Naive thymus-derived CD8-positive, alpha-beta T cell (primary cell): ENCODE measurements at places on chromosomes 1 and 21.

GRCh38 chr1:119345398-119345797, 23.2 kb upstream of the HAO2 start:
- DNase-seq, result no peak

DNA sequence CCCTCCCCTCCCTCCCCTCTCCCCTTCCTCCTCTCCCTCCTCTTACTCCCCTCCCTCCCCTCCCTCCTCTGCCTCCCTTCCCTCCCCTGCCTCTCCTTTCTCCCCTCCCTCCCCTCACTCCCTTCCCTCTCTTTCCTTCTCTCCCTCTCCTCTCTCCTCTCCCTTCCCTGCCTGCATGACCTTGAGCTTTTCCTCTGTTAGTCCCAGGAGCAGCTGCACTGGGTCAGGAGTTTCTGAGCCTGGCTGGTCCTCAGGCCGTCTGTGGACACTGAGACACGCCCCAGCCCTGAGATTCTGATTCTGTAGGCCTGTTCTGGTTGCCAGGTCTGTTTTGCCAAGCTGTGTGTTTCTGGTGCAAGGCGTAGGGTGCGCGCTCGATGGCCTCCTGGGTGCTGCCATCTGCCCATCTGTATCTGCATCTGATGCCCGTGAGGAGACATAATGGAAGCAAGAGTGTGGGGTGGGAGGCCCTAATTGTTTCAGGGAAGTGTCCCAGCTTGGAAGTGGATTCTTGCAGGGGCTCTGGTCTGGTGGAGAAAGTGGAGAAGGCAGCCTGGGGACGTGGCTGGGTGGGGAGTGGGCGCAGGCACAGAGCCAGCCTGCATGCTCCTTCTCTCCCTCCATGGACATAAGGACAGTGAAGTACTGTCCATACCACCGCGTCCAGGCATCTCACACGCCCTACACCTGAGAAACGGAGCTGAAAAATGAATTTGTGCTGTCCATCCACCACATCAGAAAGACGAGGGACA, 97.2 kb downstream of the WDR4 start:
- DNase-seq, result no peak

- DNase-seq, result no peak
These were observed 19.1 kb upstream of the SRSF10 start for GRCh38 chr1:23999156-23999671.

DNA sequence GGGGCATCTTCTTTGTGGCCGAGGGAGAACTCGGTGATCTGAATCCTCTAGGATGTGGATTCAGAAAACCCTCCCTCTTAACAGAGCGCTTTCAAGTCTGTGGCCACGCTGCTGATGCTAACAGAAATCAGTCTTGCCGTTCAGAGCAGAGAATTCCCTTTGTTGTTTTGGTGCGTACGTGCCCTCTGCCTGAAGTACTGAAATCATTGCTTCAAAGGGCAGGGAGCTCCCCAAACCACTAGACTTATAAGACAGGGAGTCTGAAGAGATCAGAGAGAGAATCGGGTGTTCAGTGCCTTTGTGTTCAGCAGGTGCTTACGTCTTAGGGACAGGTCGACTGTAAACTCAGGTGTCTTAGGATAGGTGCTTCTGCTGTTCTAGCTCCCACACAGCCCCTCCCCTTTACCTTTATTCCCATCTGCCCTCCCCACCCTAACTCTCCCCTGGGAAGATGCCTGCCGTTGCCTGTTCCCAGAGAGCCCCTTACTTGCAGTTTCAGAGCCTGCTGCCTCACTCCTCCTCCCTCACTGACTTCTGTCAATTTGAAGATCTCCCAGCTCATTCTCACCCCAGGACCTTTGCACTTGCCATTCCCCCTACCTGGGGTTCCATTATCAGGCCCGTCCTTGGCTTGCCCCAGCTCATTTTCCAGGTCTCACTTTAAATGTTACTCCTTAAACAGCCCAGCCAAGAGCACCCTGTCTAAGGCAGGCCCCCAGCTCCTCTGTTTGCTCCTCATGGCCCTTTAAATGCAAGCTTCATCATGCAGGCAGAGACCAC, 143.0 kb downstream of the CAMTA1 start:
- no peak for DNase-seq

GRCh38 chr1:5658340-5659316, 333.6 kb downstream of the NPHP4 start:
- DNase-seq, result no peak

DNA sequence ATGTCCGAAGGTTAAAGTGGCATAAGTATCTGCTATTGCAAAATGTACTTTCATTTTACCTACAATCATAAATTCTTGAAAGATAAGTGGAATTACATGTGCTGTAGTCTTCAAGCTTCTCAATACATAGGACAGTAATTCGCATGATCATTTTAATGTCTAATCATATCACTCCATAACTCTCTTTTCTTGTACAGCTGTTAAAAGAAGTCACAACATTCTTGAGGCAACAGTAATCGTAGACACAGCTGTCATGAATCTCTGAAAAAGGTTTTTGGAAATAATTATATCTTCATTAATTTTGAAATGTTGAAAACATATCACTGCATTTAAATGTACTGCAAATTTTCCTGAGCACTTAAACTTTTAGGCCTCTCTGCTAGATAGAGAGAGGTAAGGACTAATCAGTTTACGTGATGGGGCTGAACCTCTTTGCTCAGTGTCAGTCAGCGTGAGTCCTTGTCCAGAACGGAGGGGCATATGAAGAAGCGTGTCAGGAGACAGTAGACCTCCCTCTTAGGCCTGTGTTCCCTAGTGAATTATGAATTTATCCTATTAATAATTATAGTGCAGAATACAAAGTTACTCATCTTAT, 133.4 kb downstream of the NEK7 start:
- DNase-seq, result no peak

DNA sequence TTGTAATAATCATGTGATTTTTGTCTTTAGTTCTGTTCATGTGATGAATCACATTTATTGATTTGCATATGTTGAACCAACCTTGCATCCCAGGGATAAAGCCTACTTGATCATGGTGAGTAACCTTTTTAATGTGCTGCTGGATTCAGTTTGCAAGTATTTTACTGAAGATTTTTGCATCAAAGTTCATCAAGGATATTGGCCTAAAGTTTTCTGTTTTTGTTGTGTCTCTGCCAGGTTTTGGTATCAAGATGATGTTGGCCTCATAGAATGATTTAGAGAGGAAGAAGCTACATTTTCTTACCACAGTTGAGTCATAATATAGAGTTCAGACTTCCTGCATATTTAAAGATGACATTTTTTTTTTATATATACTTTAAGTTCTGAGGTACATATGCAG, 455.9 kb downstream of the PLPP3 start:
- no peak for DNase-seq
